ENCODE measurements at places on chromosomes 6 and 20.

DNA sequence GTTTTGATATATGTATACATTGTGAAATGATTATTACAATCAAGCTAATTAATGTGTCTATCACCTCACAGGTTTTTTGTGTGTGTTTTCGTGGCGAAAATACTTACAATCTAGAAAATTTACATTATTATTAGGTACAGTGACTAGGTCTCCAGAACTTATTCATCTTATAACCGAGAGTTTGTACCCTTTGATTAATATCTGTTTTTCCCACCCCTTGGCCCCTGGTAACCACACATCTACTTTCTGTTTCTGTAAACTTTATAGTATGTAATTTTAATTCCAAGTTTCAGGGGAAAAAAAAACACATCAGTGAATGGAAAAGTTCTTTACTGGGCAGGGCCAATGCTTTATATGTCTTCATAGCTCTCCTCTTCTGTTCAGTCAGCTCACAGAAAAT, 131.4 kb downstream of the LMBRD1 start:
- DNase-seq: no peak

DNA sequence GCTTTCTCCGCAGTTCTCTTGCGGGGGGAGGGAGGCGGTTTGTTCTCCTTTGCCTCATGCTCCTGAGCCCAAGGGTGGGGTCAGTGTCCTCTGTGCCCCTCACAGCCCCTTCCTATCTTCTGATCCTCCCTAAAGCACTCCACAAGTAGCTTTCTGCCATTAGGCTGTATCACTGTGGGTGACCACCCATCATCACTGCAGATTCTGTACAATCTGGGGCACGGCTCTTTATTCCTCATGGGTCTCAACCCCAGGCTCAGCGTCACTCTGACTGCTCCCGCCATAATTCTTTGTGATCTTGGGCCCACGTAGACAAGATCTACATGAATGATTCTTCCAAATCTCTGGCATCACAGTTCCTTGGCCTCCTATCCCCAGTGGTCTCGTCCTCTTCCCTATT, 10.5 kb downstream of the NCR2 start:
- no peak for DNase-seq

- no peak for DNase-seq
Observed at GRCh38 chr6:89525786-89526562, 93.0 kb downstream of the ANKRD6 start.

DNA sequence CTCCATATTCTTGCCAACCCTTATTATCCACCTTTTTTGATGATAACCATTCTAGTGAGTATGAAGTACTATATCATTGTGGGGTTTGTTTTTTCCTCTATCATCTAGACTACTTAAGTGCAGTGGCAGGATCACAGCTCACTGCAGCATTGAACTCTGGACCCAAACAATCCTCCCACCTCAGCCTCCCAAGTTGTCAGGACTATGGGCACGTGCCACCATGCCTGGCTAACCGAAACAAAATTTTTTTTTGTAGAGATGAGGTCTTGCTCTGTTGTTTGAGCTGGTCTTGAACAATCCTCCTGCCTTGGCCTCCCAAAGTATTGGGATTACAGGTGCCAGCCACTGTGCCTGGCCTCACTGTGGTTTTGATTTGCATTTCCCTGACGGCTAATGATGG, 67.5 kb downstream of the TRPC4AP start:
- no peak for DNase-seq

GRCh38 chr6:35073766-35074471, 67.2 kb downstream of the TCP11 start:
- DNase-seq: no peak

GRCh38 chr20:49037962-49038387, 8.1 kb upstream of the CSE1L start:
- DNase-seq: peak; percentile 38

- DNase-seq: no peak
Observed at GRCh38 chr6:164436976-164437375, 872.4 kb downstream of the C6orf118 start.

- DNase-seq: no peak
Observed at GRCh38 chr6:45272626-45273025, 55.5 kb upstream of the RUNX2 start.

- DNase-seq: no peak
Observed at GRCh38 chr6:165616116-165616515, 46.9 kb downstream of the PDE10A start.

GRCh38 chr6:139230391-139230840, 61.4 kb downstream of the TXLNB start:
- peak; percentile 10 for DNase-seq

GRCh38 chr6:25942561-25943147, 12.2 kb upstream of the SLC17A2 start:
- peak; percentile 28 for DNase-seq

- DNase-seq: no peak
Observed at GRCh38 chr20:60691966-60692615, 560.0 kb upstream of the CDH4 start.

- DNase-seq: no peak
Observed at GRCh38 chr6:52189974-52190373, 3.8 kb downstream of the IL17A start.

GRCh38 chr6:43491750-43492661, 14.6 kb downstream of the TJAP1 start:
- DNase-seq: no peak

DNA sequence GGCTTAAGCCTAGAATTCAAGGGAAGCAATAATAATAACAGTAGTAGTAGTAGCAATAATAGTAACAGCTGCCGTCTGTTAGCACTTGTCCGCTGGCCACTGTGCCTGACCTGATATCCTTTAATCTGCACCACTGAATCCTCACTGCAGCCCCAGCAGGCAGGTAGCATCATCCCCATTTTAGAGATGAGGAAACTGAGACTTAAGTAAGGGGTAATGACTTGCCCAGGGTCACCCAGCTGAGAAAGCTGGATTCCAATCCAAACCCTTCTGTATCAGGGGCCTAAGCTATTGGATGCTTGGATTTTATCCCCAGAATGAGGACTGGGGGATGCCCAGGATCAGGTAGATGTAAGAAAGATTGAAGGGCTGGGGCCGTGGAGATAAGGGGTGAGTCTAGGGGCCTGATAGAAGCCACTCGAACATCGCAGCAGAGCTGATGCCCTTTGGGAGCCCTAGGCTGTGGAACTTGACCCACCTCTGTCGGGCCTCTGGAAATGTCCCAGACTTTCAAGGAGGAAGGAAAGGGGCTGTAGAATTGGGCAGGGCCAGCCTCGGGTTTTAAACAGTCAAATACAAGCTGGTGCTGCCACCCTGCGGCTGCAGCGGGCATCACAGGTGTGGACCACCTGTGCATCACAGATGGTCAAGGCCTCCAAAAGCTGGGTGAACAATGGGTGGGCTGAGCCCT, 102.1 kb upstream of the MYL9 start:
- DNase-seq: peak; percentile 43

- peak; percentile 28 for DNase-seq
Observed at GRCh38 chr6:129370268-129370916, 339.6 kb downstream of the ARHGAP18 start.

GRCh38 chr6:3297006-3297405, 38.3 kb downstream of the PSMG4 start:
- DNase-seq: no peak

DNA sequence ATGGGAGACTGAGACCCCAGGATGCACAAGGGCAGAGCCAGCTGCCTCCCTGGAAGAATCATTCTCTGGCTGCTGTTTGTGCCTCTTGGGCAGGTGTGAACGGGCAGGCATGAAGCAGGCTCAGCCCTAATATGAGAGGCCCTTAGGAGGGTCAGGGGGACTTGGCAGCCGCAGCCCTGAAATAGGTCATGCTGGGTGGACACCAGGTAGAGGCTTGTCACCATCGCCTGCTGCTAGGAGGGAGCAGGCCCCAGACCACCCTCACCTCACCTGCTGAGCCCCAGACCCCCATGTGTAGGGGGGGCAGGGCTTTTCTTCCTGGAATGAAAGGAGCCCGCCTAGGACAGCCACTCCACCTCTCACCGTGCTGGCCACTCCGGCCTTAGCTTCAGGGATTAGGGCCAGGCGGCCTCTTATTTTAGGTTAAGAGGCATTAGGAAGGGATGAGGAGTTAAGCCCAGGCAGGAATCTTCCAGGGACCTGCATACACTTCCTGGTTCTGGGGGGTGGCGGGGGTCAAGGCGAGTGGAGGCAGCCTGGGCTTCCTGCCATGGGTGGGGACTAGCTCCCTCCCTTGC, 92.4 kb downstream of the ASXL1 start:
- no peak for DNase-seq

GRCh38 chr20:35106827-35107380, 14.3 kb upstream of the TRPC4AP start:
- no peak for DNase-seq

DNA sequence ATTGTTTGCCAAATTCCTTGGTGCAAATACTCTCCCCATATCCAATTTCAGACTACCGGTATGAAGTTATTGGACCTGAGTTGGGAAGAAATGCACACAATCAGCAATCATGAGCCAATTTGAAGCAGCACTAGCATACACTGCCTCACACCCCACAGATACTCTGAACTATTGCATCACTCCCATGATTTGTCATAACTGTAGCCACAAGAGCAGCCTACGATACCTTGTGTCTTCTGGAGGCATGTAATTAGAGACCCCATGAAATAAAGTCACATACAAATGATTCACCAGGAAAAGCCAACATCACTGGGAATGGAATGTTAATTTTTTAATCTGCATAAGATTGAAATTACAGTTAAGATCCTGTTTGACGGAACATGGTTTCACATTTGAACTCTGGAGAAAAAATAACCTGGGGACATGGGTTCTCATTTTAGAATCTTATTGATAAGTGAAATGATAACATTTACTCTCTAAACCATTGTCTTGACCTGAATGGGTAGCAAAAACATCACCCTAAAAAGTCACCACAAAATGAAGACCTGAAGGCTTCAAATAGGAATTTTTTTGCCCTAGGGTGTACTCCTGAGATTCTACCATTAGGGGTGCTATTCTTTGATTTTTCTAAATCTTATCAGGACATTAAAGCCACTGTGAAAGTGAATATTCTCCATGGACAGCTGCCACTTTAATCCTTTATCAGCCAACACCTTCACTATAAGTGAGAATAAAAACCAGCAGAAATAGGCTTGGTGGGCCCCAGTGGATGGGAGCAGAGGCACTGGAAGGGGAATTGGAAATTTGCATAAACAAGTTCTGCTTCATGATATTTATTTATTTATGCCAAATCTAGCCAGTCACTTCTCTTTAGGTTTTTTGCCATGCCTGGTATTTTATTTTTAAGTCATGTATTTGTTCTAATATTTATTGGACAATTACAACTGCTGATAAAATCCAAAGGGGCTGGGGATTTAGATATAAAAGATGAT, 34.5 kb upstream of the HBS1L start:
- DNase-seq: peak; percentile 34

- DNase-seq: no peak
Observed at GRCh38 chr6:36430351-36430750, 12.3 kb downstream of the PXT1 start.
